ENCODE measurements at places on chromosomes 16 and 17.

DNA sequence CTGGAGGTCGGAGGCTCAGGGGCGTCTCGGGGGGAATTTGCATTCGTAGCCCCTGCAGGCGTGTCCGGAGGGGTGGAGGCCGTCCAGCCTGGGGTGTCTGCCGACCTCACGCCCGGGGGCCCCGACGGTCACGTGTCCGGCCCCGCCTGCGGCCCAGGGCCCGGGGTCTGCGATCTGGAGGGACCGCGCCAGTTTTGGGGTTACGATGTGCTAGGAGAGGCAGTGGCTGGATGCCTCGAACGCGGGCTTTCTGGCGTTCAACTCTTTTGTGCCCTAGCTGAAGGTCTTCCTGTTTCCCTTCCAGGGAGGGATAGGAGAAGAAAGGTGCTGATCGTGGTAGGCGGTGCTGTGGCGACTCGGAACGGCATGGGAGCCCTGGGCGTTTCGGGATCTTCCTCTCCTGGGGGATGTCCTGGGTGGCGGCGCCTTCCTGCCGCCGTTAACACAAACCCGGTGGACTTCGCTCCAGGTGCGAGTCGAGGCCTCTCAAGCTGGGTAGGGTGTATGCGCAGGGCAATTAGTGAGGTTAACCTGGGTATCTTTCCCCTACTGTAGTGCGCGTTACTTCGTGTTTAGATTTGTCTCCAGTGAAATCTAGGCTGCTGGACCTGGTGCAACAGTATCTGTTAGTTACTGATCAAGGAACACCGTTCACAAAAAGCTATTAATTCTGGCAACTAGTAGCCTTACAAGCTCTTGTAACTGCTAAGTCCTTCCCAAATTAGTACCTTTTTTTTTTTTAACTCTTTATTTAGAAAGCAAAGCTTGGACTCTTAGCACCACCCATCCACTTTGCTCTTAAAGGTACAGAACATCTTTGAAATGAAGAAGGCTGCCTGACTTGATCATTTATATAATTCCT lies 1.3 kb downstream of the AKAP1 start:
- no peak for DNase-seq

DNA sequence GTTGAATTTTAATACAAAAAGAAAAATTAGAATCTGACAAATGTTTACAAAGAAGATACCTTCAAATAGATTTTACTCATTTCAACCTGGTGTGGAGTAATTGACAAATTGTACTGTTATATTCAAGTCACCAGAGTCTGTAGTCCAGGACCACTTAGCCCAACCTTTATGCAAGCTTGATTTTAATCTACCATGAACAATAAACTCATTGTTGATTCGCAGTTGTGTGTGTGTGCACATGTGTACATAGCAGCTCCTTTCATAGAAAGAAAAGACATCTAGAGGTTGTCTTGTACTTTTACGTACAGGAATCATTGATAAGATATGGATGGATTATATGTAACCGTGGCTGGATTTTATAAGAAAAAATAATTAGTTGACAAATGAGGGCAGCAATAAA lies 20.7 kb upstream of the LRRC37A start:
- no peak for DNase-seq

GRCh38 chr17:29099527-29099926 lies 56.6 kb downstream of the PIPOX start:
- DNase-seq = no peak

GRCh38 chr16:17273142-17273561 lies 197.6 kb downstream of the XYLT1 start:
- no peak for DNase-seq

DNA sequence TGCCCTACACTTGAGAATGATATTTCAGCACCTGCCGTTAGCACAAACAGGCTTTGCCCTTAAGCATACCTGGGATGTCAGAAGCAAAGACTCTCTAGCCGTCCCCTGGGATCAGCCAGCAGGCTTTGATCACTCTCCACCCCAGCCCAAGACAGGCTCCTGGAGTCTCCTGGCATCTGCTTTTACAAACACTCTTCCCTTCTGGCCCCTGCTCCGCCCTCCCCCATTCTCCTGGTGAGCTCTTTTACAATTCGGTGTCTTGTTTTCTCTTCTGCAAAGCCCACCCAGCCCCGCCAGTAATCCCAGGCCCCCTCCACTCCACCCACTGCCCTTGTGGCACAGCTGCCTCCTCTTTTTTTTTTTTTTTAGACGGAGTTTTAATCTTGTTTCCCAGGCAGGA lies 50.4 kb downstream of the KATNIP start:
- no peak for DNase-seq

GRCh38 chr17:49114703-49115102 lies 17.9 kb upstream of the B4GALNT2 start:
- no peak for DNase-seq

DNA sequence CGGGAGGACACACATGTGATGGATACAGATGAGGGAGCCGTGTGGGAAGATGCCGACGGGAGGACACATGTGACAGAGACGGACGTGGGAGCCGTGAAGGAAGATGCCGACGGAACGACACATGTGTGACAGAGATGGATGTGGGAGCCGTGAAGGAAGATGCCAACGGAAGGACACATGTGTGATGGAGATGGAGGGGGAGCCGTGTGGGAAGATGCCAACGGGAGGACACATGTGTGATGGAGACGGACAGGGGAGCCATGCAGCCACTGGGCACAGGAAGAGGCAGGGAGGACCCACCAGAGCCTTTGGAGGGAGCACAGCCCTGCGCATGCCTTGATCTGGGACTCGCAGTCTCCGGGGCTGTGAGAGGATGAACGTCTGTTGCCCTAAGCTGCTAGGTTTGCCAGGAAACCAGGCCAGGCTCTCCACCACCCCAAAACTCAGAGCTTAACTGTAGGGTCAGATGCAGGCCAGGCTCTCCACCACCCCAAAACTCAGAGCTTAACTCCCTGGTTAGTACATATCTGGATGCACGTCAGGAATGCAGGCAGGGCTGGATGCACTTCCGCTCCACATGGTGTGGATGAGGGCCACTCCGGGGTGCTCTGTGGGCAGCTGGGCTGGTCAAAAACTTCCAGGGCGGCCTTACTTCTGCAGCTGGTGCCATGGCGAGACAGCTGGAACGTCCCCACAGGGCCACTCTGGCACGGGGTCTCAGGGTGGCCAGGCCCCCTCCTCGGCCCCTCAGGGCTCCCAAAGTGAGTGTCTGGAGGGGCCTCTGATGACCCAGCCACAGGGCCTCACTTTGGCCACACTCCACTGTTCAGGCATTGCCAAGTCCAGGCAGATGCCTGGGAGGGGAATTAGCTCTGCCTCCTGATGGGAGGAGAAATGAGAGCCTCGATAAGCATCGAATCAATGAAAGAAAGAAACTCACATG lies 47.7 kb upstream of the ZNF469 start:
- no peak for DNase-seq

- DNase-seq = no peak
Measured at GRCh38 chr17:61491981-61492380, 39.8 kb downstream of the TBX4 start.

- DNase-seq = no peak
Measured at GRCh38 chr16:1468426-1468810, 6.4 kb downstream of the CLCN7 start.

GRCh38 chr16:23682181-23682580 lies 3.5 kb downstream of the PLK1 start:
- DNase-seq = no peak

- DNase-seq = no peak
Measured at GRCh38 chr16:68128577-68129305, 43.6 kb downstream of the NFATC3 start.

DNA sequence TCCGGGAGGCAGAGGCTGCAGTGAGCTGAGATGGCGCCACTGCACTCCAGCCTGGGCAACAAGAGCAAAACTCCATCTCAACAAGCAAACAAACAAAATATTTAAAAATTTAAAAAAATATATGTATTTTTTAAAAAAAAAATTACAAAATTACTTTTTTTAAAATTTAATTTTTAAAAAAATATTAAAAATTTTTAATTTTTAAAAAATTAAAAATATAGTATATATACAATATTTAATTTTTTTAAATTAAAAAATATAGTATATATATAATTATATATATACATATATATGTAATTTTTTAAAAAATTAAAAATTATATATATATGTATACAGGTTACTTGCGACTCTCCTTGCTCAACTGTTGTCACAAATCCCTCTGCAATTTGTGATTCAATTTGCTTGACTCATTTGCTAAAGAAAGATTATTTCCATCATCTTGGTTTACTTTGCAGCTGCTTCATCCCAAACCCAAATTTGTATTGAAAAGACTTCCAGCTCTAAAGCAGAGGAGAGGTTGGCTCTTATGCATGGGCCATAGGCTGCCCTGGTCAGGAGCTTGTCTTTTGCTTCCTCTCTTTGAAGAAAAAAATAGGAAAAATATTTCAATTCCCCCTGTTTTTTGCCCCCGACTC lies 247.4 kb upstream of the IRX3 start:
- no peak for DNase-seq

GRCh38 chr16:58940609-58941008 lies 206.5 kb upstream of the GOT2 start:
- DNase-seq = no peak

GRCh38 chr16:82071421-82071820 lies 36.4 kb downstream of the HSD17B2 start:
- no peak for DNase-seq

DNA sequence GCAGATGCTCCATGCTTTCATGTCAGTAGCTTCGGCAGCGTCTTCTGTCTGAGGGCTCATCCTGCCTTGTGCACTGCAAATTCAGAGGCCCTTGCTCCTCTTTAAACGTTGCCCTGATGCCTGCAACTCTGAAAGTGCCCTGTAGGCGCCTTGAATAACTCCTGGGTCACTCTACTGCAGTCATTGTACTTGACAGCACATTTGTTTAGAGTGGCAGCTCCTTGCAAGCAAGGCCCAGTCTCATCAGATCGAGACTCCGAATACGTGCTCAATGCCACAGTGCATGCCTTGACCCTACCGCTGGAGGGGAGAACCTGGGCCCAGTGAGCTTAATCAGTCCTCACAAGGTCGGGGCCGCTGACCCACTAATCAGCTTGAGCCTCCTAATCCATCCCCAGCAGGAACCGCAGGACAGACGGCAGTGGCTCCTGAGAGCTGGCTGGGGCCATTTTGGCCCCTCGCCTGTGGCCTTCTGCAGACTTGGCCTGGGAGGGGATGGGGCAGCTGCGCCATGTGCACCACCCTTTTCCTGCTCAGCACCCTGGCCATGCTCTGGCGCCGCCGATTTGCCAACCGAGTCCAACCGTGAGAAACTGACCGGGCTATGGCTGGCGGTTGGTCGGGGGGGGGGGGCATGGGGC lies at the start of gene PRCD:
Gene PRCD, plus strand, starts transcription at position 414 of the 641 bp plus-strand sequence. Its CDS starts 98 bp downstream, at position 512.
- DNase-seq = no peak

DNA sequence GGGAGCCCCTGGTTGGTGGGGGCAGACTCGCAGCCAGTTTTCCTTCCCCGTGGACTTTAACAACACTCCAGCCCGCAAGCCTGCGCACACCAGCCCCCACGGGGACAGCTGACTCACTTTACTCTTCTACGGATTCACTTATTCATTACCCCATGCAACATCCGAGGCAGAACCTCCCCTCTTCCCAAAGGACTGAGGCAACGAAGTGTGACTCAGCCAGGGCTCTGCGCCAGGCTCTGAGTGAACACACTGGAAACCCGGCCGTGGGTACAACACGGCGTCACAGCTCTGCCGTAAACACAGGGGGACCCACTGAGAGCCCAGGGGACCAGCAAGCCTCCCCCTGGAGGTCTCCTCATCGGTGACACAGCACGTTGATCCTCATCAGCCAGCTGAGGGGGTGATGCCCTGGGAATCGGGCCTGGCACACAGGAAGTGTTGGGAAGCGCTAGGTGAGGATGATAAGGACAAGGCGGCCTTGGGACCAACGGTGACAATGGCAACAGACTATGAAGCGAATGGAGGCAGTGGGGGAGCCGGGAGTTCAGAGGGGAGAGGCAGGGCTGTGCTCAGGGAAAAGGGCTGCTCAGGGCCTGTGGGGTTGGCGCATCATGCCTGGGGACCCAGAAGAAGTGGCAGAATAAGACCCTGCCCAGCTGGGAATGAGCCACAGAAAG lies 14.6 kb downstream of the COTL1 start:
- no peak for DNase-seq

DNA sequence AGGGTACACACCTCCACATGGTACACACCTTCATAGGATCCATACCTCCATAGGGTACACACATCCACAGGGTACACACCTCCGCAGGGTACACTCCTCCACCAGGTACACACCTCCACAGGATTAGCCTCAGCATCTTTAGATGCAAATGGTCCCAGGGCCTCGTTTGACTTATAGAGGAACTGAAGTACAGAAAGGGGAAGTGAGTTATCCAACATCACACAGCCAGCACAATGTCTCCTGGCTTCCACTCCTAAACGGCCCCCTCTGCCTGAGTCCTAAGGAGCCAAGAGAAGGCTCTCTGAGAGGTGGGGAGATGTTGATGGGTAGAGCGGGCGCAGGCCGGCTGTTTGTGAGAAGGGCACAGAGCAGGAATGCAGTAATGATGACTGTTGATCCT lies 12.0 kb downstream of the FOXN1 start:
- DNase-seq = no peak

GRCh38 chr16:49636608-49637007 lies 219.3 kb downstream of the ZNF423 start:
- no peak for DNase-seq

DNA sequence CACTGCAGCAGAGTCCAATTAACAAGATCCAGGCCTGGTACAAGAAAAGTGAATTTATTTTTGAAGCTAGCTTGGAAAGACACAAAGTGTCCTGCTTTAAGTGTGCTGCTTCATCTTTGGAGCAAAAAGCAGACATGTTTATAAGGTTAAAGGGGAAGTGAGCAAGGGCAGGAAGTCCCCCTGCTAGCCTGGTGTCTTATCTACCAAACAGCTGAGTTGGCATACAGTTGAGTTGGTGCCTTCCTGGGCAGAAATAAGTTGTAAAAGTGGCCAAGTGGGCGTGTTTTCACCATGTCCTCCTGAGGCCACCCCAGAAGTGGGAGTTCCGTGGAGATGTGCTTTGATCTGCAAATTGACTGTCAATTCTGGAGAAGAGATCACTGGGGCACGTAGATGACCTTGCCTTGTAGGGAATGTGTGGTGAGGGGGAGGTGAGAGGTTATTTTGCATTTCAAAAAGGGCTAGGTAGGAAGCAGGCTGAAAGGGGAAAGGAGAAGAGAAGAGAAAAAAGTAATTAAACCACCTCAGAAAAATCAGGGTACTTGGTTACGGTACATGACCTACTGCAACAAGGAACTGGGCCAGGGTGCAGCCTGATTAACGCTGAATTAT lies 38.3 kb upstream of the HSBP1 start:
- DNase-seq = no peak

- DNase-seq = no peak
Measured at GRCh38 chr17:70049801-70050591, 25.0 kb upstream of the KCNJ16 start.

Data from esophagus squamous epithelium (tissue), 5 donors.